ENCODE measurements at places on chromosomes 4 and X.
A peak's percentile ranks its signal among the peaks of the same experiment; 100 is the strongest.

DNA sequence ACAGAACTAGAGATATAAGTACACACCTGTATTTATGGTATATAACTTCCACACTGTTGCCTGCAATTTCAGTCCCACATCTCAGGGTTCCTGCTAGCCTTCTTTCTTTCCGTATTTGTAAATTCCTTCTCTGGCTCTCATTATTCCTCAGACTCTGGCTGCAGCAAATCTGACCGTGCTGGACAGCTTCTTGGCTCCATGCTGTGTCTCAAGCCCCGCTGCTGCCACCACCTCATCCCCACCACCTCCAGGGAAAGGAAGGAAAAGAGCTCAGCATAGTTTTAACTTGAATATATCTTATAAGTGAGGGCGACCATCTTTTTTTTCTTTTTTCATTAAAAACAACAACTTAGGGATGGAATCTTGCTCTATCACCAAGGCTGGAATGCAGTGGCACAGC lies 155.6 kb upstream of the CXCL13 start:
- DNase-seq = no peak

GRCh38 chr4:173415885-173416653 lies 17.2 kb upstream of the SCRG1 start:
- no peak for DNase-seq

DNA sequence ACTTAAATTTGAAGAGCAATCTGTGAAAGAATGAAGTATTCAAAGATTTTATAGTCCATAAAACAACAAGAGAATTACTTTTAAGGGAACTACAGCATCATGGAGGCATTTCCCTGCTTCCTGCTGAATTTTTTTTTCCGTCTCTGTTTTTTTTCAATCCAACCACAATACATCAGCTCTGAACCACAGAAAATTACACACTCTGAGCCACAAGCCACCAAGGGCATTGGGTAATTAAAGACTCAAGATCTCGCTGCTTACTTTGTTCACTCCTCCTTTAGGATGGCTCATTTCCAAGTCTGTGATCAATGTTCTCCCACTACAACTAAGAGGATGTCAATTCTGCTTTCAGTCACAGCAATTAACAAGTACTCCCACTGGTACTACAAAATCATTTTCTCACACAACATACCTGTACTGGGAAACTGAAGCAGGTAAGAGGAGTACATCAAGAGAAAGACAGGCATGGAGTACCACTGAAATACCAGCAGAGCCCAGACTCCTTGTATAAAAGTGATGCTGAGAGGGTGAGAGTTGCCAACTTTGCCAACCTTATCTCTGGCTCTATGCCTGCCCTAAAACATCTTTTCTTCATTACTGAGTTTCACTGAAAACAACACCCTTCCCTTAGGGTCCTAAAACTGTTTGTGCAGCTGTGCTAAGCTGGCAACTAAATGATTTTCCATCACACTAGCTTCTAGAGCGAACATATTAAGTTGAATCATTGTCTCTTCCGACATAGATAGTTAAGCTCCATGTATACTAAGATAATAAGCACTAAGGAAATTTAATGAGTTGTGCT lies 105.8 kb upstream of the MAGEB18 start:
- no peak for DNase-seq

- DNase-seq = no peak
Observed at GRCh38 chr4:126807132-126807531, 825.6 kb upstream of the INTU start.

GRCh38 chr4:81676537-81676936 lies 204.8 kb upstream of the RASGEF1B start:
- DNase-seq = no peak

DNA sequence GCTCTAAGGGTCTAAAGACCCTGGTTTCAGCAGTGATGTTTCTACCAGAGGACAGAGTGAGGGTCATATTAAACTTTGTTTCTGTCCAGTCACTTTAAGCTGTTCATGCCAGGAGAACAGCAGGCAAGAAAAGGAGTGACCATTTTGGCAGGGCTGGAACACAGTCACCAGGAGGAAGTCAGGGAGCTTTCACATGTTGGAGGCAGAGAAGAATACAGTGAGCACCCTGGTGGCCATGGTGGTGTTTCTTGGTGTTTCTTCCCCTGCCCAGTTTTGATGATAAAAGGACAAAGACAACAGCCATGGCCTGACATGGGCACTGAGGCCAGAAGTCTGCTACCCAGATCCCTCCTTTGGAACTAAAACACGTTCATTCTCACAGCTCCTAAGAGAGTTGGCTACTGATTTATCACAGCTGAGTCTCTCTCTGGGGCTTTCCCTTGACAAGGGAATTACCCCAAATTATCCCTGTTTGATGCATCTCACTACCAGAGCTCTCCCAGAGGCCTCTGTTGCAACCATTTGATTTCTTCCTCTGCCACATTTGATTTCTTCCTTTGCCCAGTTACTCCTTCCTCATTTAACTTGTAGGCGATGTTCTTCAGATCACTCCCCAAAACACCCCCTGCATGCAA lies 106.4 kb upstream of the NWD2 start:
- no peak for DNase-seq

- peak; percentile 91 for DNase-seq
Observed at GRCh38 chrX:129772796-129773431, 6.8 kb upstream of the SASH3 start.

GRCh38 chrX:10922835-10923234 lies 188.3 kb upstream of the HCCS start:
- DNase-seq = no peak

GRCh38 chr4:59086410-59086809 lies 1976.2 kb upstream of the IGFBP7 start:
- no peak for DNase-seq

- no peak for DNase-seq
Observed at GRCh38 chr4:184854673-184855072, 28.9 kb upstream of the ACSL1 start.

- no peak for DNase-seq
Observed at GRCh38 chrX:149950681-149951080, 12.4 kb upstream of the EOLA2 start.

DNA sequence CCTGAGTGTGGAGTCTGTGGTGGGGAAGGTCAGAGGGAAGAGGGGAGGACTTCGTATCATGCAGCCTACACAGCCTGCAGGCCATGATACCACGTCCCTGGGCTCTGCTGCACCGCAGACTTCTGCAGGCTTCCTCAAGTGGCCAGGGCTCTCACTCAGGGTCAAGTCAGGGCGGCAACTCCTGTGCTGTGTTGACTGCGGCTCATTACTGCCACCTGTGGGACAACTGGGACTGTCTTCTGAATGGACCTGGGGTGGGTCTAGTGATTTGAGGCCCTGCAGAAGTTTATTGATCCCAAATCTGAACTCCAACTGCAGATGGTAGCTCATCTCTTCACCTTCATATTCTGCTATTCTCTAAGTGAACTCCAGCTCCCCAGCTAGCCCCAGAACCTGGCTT lies 167.1 kb downstream of the NSUN7 start:
- DNase-seq = no peak

GRCh38 chrX:24229976-24230375 lies 80.4 kb downstream of the ZFX start:
- no peak for DNase-seq

GRCh38 chr4:41644915-41645295 lies 103.6 kb downstream of the PHOX2B start:
- DNase-seq = no peak

Data from GM12878 (cell line).